Activated CD4-positive, alpha-beta T cell treated with anti-CD3 and anti-CD28 coated beads for 48 hours (primary cell): ENCODE measurements at places on chromosomes 2 and 18.

DNA sequence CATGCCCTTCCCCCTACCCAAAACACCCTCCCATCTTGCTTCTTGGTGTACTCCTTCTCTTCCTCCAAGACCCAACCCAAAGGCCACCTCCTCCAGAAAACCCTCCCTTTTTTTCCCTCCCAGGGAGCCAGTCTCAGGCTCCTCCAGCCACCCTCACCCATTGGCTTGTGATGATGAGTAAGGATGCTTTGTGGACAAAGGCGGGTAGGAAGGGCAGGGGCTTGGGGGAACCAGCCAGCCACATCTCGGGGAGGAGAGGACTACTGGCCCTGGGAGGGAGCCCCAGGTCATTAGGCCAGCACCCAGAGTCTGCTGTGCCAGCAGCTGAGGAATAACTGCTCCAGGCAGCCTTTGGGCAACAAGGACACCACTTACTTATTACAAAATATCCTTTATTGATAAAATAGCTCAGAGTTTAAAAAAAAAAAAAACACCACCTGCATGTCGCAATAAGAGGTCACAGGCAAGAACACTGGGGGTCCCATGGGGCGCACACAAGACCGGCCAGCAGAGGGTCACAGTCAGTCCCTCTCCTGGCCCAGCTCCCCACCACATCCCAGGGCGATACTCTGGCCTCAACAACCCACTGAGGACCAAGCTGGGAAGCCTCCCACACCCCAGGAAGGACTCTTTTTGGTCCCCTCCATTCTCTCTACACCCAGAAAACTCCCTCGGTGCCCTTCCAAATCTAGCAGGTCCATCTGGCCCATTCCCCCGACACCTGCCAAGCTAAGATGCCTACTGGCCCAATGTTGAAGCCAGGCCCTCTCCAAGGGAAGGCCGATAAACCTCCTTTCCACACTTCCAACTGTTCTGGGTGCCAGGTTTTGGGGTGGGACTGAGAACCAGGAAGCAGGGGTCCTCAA, 3.6 kb downstream of the ADRA2B start:
- DNase-seq: no peak

DNA sequence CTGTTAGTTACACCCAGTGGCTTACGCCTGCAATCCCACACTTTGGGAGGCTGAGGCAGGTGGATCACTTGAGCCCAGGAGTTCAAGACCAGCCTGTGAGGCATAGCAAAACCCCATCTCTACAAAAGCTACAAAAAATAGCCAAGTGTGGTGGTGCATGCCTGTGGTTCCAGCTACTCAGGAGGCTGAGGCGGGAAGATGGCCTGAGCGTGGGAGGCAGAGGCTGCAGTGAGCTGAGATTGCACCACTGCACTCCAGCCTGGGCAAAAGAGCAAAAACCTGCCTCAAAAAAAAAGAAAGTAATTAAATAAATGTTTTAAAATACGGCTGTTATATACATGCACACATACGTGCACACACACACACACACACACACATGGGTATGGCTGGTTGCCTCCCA, 194.8 kb downstream of the HDAC4 start:
- no peak for DNase-seq

DNA sequence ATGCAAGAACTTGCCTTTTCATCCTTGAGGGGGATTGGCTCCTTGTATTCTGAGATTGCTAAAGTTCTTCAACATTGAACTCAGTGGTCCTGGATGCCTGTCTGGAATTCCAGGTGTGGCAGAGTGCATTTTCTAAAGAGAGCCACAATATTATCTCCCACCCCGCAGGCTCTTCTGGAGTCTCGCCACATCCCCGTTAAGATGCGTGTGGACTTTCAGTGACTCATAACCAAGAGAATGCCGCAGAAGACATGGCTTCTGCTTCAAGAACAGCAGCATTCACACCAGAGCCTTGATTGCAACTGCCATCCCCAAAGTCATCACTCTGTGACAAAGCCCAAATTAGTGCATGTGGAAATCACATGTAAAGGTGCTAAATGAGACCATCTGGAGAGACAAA, 142.7 kb downstream of the CDH20 start:
- no peak for DNase-seq

- DNase-seq: no peak
These were observed 47.0 kb downstream of the CHST9 start for GRCh38 chr18:27138079-27138478.
